Stimulated activated CD4-positive, alpha-beta T cell treated with anti-CD3 and anti-CD28 coated beads, TNF-alpha, amount 100 ng/mL, for 1 hour (primary cell): ENCODE measurements at places on chromosomes 11 and 22.
A peak's percentile ranks its signal among the peaks of the same experiment; 100 is the strongest.

DNA sequence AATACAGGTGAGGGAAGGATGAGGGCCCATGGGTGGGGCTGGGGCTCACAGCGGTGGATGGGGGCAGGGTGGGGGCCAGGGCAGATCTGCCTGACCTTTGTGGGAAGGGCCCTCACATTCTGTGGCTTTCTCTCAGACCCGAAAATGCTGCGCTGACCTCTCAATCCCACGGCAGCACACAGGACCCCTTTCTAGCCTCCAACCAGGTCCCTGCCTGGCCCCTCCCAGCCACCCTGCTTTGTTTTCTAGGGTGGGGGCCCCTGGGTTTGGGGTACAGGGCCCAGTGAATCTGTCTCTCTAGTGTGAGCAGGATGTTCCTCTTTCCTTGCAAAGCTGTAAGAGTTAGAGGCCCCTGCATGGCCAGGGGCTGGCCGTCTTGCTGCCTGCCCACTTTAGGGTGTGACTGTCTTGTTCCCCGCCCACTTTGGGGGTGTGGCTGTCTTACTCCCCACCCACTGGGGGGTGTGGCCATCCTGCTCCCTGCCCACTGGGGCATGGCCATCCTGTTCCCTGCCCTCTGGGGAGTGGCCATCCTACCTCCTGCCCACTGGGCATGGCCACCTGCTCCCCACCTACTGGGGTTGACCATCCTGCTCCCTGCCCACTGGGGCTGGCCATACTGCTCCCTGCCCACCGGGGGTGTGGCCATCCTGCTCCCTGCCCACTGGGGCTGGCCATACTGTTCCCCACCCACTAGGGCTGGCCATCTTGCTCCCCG lies 11.5 kb downstream of the PARVG start:
- DNase-seq = peak; percentile 26

DNA sequence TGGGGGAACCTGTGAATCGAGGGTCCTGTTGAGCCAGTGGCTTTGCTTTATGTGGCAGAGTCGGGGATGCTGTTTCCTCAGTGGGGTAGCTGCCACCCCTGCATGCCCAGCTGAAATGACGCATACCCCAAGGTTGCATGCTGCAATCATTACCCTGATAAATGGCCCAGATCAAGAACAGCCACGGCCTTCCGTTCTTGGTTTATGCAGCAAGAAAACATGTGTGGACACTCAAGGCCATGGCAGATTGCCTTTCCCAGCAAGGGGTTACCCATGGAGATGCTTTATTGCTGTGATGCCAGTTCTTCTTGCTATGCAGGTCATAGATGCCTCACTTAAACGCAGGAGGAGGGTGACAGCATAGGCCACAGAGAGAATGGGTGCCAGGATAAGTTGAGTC lies 14.3 kb upstream of the SREBF2 start:
- DNase-seq = no peak

GRCh38 chr11:110858547-110858921 lies 146.3 kb upstream of the ARHGAP20 start:
- DNase-seq = no peak

GRCh38 chr11:134050541-134051383 lies 18.1 kb upstream of the JAM3 start:
- peak; percentile 16 for DNase-seq

- DNase-seq = no peak
Measured at GRCh38 chr22:37609240-37610152, 862 bp downstream of the GGA1 start.

DNA sequence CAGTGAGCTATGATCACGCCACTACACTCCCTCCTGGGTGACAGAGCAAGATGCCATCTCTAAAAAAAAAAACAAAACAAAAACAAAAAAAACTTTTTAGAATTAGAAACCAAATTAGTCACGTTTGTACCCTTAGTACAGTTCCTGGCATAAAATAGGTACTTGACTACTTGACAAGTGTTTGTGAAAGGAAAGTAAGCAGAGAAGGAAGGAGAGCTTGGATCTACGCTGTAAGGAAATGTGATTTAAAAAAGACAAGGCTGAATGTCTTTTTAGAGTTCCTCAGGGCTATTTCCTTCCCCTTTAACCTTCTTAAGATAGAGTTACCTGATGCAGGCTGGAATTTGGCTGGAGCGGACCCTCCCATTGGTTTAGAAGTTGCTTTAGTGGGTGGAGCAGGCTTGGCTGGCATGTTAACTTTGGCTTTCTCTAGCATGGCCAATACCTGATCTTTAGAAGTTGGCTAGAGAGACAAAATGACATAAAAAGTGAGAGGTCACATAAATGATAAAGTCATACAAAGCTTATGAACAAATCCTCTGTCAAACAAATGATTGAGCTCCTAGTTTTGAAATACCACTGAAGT lies 50.7 kb downstream of the F2 start:
- DNase-seq = no peak

DNA sequence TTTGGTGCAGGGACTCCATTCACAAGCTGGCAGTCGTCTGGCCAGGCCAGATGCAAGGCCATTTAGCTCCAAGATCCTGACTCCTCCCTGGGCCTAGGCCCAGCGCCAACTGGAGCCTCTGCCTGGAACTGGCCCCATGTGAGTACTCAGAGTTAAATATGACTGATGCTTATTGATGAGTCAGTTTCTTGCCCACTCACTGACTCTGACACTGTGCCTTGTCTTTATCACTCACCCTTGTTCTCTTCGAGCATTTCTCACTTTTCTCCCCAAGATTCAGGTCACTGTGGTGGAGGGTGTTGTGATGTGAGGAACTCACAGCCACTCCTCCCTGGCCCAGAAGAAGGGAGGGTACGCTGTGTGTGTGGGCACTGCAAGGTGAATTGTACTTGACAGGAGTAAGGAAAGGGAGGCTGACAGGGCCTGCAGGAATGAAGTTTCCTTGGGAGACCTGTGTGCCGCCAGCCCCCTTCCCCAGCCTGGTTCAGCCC lies 23.2 kb upstream of the ST3GAL4 start:
- DNase-seq = no peak

GRCh38 chr11:110355011-110355744 lies 58.8 kb upstream of the RDX start:
- no peak for DNase-seq

DNA sequence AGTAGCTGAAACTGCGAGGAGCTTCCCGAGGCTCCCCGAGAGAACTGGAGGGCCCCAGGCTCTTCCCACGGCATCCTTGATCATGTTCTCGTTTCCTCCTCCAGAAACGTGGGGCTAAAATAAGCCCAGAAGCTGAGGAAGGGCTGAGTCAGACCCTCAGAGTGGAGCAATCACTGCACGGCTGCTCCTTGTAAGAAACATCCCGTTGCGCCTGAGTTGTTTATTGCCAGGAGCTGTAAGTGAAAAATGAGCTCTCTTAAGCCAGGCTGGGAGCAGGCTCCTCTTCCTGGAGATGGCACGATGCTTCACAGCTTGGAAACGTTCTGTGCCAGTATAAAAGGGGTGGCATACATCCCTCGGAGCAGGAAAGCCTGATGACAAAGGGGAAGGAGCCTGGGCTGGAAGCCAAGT lies 47.3 kb upstream of the SYN3 start:
- no peak for DNase-seq

DNA sequence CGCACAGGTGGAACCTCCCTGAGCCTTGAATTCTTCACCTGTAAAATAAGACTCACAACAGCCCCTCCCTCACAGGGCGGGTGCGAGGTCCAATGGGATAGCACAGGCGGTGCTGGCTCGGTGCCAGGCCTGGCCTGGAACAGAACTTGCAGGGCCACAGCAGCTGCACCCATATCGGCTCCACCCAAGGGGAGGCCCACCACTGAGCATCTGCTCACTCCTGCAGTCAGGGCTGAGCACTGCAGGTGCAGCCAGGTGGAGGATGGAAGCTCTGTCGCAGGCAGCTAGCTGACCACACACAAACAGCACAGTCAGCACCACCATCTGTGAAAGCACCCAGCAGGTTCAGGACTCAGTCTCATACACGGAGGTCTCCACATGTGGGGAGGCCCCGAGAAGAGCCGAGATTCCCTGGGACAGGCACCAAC lies 19.6 kb downstream of the VPS37C start:
- no peak for DNase-seq

DNA sequence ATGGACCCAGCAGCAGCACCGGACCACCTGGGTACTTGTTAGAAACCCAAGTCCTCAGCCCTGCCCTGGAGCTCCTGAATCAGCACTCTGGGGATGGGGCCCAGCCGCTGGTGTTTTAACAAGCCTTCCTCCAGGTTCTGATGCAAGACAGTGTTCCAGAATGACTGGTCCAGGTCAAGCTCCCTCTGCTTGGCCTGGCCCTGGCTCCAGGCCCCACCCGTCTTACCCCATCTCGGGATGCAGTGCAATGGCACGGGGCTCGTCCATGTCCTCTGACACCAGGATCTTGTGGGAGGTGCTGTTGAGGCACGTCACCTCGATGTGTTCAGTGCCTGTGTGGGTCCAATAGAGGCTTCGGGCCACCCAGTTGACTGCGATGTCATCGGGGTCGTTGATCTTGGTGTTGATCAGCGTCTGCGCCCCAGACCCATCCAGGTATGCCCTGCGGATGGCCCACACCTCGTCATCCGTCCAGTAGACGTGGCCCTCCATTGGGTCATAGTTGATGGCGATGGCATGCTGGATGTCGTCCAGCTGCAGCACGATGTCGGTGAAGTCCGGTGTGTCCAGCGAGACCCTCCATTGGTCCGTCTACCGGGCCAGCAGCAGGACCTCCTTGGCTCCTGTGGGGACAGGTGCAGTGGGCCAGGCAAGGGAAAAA lies 140.3 kb downstream of the CRYBB2 start:
- no peak for DNase-seq

DNA sequence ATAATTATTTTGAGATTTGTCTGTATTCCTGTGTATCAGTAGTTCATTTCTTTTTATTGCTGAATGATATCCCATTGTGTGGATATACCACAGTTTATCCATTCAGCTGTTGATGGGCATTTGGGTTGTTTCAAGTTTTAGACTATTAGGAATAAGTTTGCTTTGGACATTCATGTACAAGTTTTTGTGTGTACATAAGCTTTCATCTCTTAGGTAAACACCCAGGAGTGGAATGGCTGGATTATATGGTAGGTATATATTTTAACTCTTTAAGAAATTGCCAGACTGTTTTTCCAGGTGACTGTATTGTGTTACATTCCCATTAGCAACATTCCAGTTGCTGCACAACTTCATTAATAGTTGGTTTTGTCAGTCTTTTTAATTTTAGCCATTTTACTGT lies 52.0 kb downstream of the ARHGEF12 start:
- no peak for DNase-seq

DNA sequence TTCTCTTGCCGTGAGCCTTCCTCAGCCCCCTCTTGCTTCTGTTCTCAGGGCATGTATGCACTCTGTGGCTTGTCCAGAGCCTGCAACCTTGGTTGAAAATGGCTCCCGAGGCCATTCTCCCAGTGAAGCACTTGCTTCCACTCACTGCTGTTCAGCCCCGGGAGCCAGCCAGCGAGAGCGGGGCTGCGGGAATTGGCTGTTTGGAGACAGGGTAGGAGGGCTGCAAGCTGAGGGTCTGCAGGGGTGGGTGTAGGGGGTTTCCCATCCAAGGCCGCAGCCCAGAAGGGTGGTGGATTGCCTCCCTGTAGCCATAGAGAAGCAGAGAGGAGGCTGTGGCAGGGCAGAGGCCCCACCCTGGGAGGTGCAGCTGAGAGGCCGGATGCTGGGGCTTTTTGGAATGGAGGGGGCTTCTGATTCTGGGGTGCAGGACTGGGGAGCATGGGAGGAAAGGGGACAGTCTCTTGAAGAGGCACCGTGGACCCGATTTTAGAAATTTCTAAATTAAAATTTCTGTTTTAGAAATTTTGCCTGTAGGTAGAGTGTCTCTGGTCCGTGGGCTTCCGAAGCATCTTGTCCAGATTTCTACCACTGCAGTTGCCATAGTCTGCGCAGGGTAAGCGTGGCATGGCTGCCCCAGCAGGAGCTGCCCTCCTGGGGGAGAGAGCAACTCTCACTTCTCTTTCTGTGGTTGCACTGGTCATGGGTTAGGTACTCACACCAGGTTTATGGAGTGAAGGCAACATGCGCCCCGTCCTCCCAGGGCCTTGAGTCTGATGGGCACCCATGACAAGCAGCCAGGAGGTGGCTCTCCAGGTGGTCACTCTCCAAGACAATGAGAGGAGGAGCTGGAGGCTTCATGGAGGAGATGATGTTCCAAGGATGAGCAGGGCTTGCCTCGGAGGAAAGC lies 100.2 kb downstream of the TBC1D22A start:
- no peak for DNase-seq

DNA sequence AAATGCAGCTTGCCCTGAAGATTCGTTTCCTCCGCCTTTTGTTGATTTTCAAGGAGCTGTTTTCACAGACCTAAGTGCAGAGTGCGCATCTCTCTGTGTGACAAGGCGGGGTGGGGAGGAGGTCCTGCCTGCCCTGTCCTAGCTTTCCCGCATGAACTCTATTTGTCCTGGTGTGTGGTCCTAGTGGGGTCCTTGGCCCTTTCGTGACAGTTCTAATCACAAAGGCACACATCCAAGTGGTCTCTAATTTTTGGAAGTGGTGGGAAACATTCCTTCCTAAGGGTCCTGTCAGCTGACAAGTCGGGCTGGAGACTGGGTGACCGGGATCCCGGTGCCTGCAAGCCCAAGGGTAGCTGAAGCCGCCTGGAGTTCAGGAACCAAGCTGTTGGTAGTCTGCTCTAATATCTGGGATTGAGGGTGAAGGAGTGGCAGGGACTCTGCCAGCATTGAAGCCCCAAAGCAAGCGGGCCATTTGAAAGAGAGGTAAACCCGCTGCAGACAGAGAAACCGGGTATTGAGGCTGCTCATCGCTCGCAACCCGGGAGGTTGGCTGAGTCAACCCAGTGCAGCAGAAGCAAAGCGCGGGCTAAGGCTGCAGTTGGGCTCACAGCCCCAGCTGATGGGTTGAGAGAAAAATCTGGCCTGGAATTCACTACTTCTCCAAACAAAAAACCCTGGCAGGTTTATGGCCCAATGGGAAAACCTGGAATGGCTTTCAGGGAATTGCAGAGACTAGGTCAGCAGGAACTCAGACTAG lies 28.1 kb upstream of the FBXO3 start:
- DNase-seq = no peak

DNA sequence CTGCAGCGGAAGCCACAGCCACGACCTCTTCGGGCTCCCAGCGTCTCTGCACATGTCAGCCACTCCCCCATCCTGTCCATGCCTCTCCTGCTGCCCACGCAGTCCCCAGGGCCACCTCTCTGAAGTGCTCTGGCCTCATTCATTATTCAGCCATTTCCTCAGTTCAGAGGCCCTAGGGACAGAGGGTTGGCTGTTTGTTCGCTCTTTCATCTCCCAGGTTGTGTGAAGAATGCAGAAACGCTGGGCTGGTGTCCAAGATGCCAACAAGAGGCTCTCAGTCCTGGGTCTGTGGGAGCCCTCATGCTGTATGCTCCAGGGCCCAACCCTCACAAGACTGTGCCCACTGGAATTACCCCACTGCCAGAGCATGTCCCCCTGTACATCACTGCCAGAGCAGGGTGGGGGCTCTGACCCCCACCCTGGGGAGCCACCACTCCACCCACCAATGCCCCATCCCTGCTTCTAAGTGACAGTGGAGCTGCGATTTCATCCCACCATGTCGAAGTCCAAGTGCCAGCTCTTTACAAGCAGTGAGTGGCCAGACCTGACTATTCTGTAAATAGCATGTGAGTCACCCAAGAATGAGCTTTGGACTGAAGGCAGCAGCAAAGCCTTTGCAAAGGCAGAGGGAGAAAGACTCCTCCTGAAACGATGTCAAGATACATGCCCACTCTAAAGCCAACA lies 209.6 kb downstream of the BUD13 start:
- no peak for DNase-seq

- DNase-seq = no peak
Measured at GRCh38 chr11:74011360-74012073, 2.6 kb upstream of the UCP3 start.
